Suppressor macrophage (primary cell): ENCODE measurements at places on chromosomes 16 and 17.

- no peak for DNase-seq
Observed at GRCh38 chr16:51761001-51761400, 609.9 kb upstream of the SALL1 start.

DNA sequence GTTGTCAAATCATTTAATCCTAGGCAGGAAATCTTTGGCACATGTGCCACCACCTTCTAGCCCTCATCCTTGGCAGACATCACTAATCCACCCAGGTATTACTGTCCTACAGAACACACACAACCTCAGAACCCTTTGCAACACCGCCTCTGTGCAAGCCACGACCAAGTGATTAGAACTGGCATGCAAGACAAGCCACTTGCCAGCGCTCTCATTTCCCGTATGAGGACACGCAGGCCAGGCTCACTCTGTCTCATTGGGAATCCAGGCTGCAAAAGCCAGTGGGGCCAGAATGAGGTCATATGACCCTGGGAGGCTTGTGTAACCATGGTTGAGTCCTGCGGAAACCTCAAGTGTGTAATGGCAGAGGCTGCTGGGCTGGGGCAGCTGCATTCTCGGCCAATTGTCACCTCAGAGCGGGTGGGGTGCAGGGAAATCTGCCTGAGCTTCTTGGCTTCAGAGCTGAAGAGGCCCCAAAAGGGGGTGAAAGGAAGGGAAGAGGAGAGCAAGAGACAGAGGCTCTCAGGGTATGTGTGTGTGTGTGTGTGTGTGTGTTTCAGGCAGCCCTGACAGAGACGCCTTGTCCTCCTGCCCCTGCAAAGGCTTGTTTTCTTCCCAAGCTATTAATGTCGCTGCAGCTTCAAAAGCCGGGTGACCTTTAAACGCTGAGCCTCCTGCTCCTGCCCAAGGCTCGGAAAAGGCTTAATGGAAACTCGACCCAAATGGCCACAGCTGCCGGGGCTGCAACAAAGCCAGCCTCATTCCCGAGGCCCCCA lies 43.2 kb upstream of the MRPS23 start:
- peak; percentile 98 for DNase-seq

DNA sequence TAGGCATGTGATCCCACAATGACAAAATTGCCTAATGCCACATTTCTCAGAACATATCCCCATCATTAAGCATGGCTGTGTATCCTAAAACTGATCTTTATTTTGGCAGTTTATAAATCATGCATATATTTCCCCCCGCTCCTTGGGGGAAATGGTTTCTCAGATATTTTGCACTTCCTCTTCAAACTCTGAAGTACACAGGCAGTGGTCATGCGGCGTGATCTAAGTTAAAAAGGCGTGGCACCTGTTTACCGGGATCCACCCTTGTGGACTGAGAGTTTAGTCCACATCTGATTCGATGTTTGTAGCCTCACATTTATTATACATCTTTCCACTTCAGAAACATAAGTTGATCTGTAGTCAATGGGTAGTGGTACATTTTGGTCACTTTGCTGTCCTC lies 51.4 kb downstream of the USP10 start:
- peak; percentile 70 for DNase-seq

DNA sequence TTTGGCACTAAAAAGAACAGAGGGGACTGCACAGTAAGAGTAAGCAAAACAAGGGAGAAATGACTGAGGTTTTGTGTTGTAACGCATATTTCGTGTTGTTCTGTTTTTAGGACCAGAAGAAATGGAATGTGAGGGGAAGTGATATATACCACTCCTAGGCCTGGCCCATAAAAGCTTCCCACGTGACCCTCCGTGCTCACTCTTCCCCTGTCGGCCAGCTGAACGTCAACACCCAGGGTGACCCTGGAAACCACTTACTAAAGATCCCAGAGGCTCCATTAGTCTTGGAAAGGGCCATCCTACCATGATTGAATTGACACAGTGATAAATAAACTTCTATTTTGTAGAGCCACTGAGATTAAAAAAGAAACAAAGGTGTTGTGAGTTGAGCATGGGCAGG lies 79.8 kb downstream of the HELZ start:
- DNase-seq = peak; percentile 93

DNA sequence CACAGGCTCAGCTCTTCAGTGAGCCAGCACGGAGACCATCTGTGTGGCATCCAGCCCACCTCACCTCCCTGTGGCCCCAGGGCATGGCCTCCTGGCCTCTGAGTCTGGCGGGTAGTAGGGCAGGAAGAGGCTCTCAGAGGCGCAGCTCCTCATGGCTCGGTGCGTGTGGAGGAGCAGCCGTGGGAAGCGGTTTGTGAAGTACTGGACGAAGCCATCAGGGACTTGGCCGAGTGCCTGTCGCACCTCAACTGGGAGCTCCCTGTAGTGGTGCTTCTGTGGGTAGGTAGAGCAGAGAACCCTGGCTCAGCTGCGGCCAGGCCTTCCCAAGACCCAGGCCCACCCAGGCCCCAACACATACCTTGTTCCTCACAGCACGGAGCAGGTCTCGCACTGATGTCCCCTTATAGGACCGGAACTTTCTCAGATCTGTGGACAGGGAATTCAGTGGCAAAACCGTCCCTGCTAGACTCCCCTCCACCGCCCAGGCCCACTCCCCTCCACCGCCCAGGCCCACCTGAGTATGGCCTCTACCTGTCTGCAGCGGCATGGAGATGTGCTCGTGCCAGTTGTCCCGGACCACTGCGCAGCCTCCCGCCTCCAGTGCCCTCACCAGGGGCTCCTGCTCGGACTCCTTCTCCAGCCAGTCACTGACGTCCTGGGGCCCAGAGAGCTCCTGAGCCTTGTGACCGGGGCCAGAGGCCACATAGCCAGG lies 12.2 kb downstream of the PLK1 start:
- no peak for DNase-seq

GRCh38 chr17:60077672-60078519 lies 825 bp downstream of the HEATR6 start:
- peak; percentile 81 for DNase-seq

GRCh38 chr17:75553295-75554110 lies 28.0 kb downstream of the LLGL2 start:
- no peak for DNase-seq

DNA sequence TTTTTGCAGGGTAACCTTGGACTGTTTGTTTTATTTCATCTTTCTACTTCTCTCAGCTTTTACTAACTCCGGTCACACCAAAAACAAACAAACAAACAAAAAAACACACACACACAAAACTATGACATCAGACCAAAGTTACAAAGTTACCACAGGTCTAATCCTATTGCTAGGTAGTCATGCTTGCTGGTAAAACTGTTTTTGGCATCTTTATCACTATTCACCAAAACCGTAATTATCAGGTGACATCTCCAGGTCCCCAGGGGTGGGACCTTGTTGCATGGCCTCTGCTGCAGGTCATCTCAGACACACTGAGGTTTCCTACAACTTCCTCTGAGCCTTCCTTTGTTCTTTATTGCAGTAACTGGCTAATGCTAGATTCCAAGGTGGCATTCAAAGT lies 162.3 kb downstream of the ABCA8 start:
- no peak for DNase-seq

GRCh38 chr17:41973408-41973811 lies 6.8 kb downstream of the CNP start:
- DNase-seq = no peak

DNA sequence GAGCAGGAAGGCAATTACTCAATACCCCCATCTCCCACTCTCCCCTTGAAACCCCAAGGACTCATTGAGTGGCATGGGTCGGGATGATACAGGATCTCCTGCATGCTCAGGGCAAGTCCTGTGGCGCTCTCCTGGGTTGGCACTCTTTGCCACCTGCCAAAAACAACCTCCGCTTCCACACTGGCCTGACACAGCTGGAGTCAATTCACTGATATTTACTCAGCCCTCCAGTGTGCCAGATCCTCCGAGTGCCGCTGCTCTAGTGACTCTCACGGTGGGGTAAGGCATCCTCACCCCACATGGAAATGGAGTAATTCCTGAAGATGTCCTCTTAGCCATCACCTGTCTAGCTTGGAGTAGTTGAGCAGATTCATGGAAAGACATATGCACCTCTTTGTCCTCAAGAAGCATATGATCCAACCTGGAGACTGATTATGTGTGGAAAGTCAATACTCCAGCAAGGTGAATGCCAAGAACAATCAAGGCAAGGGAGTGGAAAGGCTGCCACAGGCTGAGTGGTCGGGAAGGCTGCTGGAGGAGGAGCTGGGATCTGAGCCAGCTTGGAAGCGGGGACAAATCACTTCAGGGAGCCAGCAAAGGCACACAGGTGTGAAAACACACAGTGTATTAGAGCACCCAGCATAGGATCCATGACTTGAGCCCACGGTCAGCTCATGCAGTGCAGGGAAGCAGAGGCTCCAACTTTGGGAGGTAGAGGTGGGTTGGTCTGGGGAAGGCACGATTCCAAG lies 12.6 kb upstream of the GOSR2 start:
- DNase-seq = no peak

DNA sequence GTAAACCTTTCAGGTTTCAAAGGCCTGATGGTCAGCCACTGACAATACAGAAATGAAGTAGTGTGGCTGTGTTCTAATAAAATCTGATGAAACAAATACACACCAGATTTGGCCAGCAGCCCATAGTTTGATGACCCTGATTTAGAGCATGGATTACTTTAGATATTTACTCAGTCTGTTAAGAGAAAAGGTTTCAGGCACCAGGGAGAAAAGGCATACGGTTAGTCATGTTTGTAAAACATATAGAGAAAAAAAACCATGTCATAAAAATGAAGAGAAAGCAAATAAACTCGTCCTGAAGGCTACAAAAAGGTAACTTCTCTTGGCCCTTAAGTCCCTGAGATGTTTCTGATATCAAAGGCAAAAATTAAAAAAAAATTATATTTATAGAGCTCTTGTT lies 112.1 kb downstream of the ADAMTS18 start:
- DNase-seq = no peak

- DNase-seq = no peak
Observed at GRCh38 chr17:54974759-54975158, 6.2 kb downstream of the STXBP4 start.

GRCh38 chr16:3474136-3474779 lies 21.0 kb downstream of the C16orf90 start:
- DNase-seq = no peak

- no peak for DNase-seq
Observed at GRCh38 chr16:29893553-29893952, 5.8 kb downstream of the SEZ6L2 start.

DNA sequence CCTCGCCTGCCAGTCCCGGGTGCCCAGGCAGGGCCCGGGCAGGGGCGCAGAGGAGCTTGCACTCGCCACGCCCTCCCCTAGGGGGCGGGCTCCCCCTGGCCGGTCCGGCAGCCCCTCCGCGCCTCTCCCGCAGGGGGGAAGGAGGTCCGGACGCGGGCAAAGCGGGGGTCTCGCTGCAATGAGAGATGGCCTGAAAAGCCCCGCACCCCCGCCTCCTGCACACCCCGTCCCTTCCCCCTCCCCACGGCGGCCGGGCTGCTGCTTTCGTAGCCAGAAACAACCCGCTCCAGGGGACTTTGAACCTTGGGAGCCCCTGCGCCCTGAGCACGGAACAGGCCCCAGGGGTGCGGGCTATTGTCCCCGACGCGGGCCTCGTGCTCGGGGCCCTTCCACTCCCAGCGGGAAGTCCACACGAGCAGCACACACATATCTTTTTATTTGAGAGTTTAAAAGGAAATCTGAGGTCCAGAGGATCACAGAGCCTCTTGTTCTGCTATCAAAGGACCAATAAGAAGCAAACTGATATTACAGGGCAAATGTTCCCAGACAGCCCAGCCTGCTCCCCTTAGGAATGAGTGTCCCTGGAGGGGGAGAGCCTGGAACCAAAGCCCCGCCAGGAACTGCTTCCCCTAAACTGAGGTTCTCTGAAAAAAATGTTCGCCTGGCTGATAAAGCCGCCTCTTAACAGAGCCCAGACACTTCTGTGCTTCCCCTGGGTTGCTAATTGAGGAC lies 5.8 kb upstream of the CBX4 start:
- peak; percentile 58 for DNase-seq

GRCh38 chr16:4859900-4860255 lies 12.6 kb downstream of the UBN1 start:
- DNase-seq = no peak

DNA sequence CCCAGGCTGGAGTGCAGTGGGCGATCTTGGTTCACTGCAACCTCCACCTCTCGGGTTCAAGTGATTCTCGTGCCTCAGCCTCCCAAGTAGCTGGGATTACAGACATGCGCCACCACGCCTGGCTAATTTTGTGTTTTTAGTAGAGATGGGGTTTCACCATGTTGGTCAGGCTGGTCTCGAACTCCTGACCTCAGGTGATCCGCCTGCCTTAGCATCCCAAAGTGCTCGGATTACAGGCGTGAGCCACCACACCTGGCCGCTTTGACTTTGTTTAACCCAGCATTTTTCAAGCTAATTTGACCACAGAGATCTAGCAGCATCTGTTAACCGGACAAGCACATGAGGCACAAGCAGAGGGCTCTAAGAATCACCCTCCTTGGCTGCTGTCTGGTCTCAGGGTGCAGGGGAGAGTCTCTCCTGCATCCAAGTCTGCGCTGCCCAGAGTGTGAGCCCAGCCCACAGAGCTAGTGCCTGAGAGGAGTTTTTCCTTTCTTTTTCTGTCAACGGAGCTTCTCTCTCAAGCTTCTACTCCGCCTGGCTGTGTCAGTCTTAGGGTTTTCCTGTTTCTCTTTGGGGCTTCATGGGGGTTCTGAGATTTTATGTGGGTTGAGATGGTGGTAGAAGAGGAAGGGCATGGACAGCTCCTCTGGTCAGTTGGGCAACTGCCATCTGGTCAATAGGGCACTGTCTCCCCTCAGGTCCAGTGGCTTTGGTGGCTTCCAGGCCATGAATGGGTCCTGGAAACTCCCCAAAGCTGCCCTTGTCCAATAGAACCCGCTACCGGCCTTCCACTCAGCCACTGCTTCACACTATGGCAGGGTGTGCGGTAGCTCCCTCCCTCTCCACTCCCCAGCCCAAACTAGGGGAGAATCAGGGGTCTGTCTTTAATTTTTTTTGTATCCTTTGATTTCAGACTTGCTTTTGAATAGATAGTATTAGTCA lies 59.6 kb downstream of the TNFRSF13B start:
- no peak for DNase-seq

GRCh38 chr17:57585341-57586195 lies 159.5 kb downstream of the CCDC182 start:
- DNase-seq = no peak

- peak; percentile 76 for DNase-seq
Observed at GRCh38 chr17:27247071-27247957, 46.6 kb upstream of the WSB1 start.

DNA sequence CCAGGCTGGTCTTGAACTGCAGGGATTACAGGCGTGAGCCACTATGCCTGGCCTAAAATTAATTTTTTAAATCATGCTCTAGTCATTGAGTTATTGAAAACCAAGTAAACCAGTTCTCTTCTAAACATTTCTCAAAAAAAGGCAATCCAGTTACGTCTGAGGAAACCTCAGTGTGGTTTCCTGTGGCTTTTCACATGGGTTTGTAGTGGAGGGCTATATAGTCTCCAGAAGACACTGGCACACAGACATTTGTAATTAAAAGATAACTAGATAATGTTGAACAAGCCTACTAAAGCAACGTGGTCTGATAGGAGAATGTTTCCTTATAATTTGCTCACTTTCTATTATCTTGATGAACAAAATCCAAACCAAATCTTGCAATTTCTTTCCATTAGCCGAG lies 5.2 kb upstream of the TOB1 start:
- peak; percentile 22 for DNase-seq

- no peak for DNase-seq
Observed at GRCh38 chr17:13743906-13744305, 142.2 kb upstream of the HS3ST3A1 start.
